NCI-H1436 treated with DMSO at 0.1 percent for 48 hours (cell line): ENCODE measurements at places on chromosomes 6 and 20.
A peak's percentile ranks its signal among the peaks of the same experiment; 100 is the strongest.

- DNase-seq, result no peak
Observed at GRCh38 chr6:46888031-46888430, 33.7 kb downstream of the ADGRF5 start.

DNA sequence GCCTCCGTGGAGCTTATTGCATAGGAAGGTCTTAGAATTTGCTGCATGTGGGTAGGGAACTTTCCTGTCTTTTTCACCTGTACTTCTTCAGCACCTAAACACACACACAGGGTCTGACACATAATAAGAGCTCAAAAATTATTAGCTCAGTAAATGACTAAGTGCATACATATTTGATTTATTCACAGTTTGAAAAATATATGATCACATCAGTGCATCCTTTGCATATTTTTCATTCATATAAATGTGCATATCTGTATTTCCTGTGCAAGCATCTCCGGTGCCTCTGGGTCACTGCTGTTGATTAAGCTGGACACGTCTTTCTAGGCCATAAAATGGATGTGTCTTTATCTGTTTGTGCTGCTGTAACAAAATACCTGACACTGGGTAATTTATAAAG is 234.7 kb downstream of the UST start:
- no peak for DNase-seq

DNA sequence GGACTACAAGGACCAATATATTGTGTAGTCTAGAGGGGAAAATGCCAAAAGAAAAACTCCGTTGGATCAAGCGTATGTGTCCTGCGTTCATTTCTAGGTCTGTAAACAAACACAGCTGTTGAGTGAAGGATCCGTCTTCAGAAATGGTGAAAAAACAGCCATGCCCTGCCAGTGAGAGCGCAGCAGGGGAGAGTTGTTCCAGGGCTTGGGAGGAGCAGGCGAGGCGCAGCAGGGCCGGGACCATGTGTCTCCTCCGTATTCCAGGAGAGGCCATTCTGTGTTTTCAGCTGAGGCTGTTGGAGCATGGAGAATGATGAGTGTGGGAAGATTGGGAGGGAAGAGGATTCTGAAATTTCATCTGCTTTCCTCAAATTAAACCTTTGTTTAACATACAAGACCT is 38.0 kb downstream of the BMP6 start:
- DNase-seq, result no peak

DNA sequence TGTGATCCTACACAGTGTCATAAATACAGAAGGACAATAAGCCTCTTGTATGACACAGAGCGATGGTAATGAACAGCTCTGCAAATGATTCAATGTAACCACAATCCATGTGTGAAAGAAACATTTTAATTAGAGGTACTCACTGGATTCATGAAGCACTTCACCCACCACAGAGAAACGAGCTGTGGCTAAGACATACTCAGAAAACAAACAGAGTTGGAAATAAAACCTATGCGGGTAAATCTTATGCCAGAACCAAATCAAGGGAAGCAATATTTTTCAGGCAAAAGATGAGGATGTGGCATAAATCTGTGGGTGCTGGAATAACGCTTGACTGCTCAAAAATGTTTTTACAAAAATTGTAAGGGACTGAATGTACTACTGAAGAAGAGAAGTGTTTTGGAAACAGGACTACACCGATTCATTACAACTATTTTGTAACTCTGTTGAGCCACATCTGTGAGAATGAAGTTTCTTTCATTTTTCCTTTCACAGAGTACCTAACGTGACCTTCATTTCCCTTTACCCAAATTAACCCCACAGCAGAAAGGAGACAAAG is 112.1 kb downstream of the WDR27 start:
- DNase-seq, result peak; percentile 44

DNA sequence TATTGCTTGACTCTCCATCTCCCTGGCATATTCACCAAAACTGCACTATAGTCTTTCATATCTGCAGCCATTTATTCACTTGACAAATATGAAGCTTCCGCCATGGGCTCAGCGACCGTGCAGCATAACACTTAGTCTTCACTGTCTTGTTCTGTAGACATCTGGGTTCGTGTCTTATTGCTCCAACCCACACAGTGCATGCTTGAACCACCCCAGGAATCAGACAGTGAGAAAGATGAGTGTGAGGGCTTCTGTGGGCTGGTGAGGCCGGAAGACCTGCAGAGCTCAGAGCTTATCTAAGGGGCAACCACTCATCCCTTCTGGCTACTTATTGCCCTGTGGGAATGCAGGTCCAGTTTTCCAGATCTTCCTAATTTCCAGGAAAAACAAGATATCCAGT is 19.9 kb upstream of the FAM50B start:
- DNase-seq, result no peak

DNA sequence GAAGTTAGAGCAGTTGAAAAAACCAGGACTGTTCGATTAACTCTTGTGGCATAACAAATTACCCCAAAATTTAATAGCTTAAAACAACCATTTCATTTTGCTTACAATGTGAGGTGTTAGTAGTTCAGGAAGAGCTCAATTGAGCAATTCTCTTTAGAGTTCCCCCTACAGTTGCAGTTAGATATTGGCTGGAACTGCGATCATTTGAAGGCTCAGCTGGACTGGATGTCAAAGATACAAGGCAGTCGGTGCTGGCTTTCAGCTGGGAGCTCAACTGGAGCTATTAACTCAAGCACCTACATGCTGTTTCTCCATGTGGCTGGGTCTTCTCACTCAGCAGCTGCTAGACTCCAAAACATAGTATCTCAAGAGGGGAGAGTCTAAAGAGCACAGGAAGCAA is 96.0 kb upstream of the LOC128125822 start:
- DNase-seq, result no peak

- DNase-seq, result no peak
Observed at GRCh38 chr6:5466281-5467136, 205.2 kb downstream of the FARS2 start.

- DNase-seq, result peak; percentile 11
Observed at GRCh38 chr20:11549172-11550103, 368.3 kb upstream of the BTBD3 start.

GRCh38 chr6:28907394-28907793 is 16.4 kb downstream of the TRIM27 start:
- no peak for DNase-seq

GRCh38 chr6:130873746-130874145 is 46.5 kb downstream of the SMLR1 start:
- DNase-seq, result no peak

GRCh38 chr6:156028335-156029131 is 572.9 kb upstream of the NOX3 start:
- no peak for DNase-seq

GRCh38 chr6:139586273-139586672 is 211.8 kb upstream of the CITED2 start:
- DNase-seq, result no peak

- no peak for DNase-seq
Observed at GRCh38 chr20:14446446-14446845, 109.0 kb upstream of the FLRT3 start.

DNA sequence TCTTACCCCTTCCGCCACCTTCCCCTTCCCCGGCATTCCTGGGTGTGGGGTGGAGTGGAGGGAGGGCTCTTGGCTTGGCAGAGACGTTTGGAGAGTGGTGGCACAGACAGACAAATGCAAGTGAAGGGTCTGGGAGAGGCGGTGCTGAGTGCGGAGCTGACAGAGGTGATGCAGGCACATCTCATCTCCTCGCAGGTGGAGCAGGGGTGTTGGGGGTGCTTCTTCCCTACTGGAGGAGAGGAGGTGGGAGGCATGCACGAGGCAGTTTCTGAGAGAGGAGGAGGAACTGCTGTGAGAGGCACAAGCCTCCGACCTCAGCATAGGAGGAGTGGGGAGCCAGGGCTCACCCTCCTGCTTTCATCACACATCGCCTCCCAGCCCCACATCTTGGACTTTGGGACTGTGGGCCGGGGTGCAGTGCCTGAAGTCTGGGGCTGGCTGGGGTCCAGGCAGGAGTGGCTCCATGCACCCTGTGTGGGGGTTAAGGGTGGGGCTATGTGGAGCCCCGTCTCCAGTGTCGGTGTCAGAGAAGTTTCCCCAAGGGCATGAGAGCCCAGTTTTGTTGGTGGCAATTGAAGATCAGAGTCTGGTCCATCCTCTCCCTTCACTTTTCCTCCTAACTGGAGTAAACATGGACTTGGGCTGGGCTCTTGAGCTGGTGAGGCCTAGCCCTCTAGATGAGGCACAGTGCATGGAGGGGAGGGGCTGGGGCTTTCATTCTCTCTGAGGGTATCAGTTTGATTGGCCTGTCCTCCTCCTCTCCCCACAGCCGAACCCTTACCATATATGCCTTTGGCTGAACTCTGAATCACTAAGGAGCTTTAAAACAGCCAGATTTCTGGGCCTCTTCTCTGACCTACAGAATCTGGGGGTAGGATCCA is 20.2 kb upstream of the SLC22A7 start:
- DNase-seq, result no peak

DNA sequence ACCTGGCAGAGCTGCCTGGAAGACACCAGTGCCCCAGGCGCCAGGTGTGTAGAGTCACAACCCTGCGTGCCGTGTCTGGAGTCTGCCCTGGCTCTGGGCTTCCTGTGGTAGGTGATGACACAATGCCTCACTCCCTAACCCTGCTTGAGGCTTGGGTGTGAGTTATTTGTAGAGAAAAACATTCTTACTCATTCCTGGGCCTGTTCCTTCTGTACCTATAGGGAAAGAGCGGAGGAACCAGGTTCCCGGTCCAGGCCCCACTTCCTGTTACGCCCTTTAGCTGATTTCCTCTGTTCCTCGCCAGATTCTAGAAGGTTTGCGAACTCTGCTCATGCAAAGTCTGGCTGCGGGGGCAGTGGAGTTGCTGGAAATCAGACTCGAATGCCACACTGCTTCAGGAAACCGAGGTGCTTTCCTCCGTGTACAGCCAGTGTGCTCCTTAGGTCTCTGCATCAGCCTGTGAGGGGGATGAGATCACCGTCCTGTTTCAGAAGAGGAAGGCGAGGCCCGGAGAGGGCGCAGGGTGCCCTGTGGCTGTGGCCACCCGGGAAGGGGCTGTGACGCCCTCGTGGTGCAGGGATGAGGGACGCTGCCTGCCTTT is 67.1 kb upstream of the DUSP22 start:
- no peak for DNase-seq

- no peak for DNase-seq
Observed at GRCh38 chr6:146267946-146268345, 239.1 kb downstream of the GRM1 start.

DNA sequence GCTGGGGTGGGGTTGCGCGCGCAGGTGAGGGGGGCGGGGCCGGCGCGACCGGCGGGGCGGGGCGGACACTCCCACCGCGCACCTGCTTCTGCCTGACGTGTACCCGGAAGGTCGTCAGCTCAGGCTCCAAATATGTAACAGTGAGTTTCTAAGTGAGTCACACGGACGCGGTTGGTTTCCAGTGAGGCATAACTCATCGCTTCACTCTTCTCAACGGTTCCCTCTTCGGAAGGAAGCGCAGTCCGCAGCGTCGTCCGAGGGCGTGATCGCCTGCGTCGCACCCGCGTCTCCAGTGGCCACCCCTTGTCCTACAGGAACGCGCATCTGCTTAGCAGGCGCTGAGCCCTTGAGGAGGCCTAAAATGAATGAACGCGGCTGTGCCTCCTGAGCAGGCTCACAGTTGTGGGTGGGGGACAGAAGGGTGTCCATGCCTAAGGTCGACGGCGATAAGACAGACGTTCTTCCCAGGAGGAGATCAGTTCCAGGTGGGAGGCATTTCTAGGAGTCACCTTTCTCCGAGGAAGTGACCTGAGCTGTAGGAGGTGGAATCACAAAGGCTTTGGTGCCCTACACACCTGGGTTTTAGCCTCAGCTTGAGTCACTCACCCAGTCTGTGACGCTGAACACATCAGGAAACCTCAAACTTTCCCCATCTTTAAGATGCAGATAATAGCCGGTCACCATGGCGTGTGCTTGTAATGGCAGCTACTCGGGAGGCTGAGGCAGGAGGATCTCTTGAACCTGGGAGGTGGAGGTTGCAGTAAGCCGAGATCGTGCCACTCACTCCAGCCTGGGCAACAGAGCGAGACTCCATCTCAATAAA is 50.9 kb upstream of the EZR start:
- peak; percentile 84 for DNase-seq

- DNase-seq, result no peak
Observed at GRCh38 chr6:34144581-34145160, 1.2 kb downstream of the GRM4 start.

DNA sequence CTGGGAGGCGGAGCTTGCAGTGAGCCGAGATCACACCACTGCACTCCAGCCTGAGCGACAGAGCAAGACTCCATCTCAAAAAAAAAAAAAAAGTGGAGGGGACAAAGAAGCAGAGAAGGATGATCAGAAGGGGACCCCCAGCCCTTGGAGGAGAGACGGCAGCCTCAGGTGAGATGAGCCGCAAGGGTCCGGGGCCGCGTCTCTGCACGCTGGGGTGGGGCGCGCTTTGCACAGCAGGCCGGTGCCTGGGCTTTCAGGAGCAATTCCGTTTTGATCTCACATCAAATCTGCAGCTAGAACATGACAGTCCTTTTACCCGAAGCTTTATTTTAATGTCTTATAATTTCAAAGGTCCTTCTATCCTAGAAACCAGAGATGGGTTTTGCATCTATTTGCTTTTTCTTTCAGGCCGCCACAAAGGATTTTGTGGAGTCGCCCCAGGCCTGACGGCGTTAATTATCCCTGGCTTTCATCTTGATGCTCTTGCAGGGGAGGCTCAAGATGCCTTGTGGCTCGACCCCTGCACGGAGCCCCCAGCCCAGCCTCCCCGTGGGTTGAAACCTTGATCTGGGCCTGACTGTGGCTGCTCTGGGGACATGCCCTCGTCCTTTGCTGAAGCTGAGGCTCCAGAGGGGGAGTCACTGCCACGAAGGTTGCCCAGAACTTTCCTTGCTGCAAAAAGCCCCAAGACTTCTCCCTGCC is 17.3 kb downstream of the HRH3 start:
- DNase-seq, result no peak

DNA sequence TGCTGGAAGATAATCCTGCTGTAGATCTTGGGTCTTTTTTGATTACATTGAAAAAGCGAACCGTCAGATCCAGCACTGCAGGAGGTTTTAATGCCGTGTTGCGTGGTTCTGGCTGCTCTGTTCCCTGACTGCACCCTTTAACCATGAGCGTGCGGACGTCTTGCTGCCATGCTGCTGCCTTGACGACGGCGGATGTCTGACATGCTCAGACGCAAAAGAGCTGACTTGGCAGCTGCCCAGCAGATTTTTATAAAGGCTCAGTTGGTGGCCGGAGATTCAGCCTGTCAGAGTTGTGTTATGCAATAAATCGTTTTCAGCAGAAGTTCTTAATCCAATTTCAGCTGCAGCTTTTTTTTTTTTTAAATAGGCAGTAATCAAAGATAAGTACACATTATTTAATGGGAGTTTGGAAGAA is 119.4 kb downstream of the JARID2 start:
- peak; percentile 34 for DNase-seq

- no peak for DNase-seq
Observed at GRCh38 chr20:3135507-3136070, 24.1 kb downstream of the FASTKD5 start.

- DNase-seq, result no peak
Observed at GRCh38 chr6:114281496-114281895, 61.3 kb downstream of the HS3ST5 start.

- DNase-seq, result no peak
Observed at GRCh38 chr6:18997375-18997826, 610.3 kb downstream of the RNF144B start.

DNA sequence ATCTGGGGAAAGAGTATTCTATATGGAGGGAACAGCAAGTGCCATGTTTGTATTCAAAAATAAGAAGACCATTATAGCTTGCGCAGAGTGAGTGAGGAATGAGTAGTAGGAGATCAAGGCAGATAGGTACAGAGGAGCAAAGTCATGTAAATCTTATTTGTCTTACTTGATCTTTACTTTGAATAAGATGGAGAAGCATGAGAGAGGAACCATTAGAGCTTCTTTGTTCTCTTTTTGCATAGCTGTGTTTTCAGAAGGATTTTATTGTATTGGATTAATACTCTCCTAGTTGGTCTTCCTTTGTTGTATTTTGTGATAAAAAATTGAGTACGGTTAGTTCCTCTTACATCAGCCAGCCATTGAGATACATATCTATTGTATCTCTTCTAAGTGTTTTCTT is 88.4 kb downstream of the SCAF8 start:
- no peak for DNase-seq
